ENCODE measurements at places on chromosomes 4 and X.
A peak's percentile ranks its signal among the peaks of the same experiment; 100 is the strongest.

- no peak for DNase-seq
Measured at GRCh38 chr4:99653916-99654315, 3.7 kb downstream of the C4orf54 start.

- peak; percentile 58 for DNase-seq
Measured at GRCh38 chrX:74535408-74536151, 78.8 kb downstream of the RLIM start.

DNA sequence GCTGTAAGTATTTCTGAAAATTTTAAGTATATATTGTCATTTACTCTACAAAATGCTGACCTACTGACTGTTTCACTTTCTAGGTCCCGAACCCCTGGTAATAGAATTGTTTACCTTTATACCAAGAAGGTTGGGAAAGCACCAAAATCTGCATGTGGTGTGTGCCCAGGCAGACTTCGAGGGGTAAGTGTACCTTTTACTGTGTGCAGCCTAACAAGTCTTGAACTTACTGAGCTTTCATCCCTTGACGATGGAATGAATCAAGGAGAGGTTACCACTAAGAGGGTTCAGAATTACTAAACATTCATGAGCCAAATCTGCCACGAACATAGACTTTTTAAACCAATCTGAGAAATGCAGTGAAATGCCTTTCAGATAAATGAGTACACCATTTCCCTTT, 1.6 kb downstream of the RPL34 start:
- DNase-seq, result no peak

DNA sequence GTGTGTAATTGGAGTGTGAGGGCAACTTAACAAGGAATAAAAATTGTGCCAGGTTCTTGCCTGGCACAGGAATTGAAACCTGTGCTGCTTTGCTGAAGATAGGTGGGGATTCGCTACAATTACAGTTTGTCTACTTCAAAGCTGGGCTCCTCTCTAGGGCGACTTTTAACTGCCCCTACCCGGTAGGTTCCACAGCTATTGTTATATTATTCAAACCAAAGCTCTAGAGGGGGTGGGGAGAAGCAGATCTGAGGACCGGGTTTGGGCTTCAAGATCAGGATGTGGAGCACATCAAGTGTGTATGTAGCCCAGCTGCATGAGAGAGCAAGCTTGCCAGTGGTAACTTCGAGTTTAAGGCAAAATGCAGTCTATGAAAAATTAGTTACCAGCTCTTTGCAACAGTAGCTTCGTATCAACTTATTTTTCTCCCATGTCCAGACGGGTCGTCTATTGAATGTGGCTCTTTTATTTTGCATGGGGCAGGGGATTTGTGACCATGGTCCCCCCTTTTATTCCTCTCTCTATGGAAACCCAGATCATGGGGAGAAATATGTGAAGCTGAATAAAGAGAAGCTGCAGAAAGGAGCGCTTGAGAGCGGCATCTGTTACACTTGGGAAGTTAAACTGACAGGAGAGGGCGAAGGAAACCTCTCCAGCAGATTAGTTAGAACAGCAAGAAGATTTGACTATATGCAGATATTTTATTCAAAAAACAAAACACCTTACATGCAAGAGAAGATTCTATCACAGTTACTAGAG, 3.2 kb upstream of the POU3F4 start:
- DNase-seq, result no peak

DNA sequence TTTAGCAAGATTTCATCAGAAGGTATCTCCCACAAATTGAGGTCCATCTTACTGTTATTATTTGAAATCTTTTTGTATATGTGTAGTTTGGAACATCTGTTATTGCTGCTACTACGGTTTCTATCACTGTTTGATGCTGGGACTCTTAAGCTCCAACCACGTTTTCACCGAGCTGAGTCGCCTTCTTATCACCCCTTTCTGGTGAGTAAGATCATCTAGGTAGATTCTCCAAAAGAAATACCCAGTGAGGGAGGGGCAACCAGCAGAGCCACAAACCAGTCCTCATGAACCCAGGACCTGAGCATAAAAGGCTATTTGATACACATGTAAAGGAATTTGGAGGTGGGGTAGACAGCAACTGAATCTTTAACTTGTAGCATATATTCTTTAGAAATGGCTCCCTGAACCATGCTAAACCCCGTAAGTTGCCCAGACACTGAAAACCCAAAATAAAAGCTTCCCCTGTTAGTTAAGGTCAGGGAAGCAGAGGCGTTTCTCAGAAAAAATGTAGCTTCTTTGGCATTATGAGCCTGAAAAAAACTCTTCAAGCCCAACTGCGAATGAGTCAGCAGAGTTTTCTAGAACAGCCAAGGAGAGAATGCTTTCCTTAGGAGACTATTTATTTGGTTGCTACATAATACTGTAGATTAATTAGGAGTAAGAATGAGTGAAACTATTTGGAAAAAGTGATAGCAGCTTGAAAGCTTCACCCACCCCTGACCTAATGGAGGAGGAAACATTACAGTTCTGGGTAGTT, 53.8 kb upstream of the ATXN3L start:
- DNase-seq, result no peak

DNA sequence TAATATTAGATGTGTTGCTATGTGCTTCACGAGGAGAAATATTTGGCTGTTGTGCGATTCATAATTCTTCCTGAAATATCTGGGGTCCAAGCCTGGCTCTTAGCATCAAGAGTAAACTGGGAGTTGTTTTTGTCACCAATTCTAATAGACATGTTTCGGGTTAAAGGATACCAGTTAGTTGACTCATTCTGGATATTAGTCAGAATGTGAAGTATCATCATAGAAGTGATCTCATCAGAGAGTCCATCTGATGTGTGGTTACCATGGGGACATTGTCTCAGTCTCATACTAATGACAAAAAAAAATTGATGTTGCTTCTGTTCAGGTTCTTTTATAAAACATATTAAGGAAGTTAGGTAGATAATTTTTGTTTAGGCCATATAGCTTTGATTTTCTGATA, 57.2 kb upstream of the MTMR1 start:
- DNase-seq, result no peak

DNA sequence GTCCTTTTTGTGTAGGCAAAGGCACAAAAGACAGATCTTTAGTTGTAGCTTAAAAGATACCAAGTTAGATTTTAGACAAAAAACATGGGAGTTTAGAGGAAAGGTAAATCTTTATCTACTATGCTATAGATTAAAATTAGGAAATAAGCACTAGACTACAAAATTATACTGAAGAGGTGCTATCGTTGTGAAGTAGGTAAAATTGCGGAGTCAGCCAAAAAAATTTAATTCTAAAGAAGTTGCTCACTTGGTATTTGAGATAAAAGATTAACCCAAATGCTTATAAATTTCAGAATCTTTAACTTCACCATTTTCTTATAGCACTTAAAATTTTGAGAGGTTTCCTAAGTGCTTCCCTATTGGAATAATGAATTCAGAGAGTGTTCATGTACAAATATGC, 604.1 kb downstream of the GRXCR1 start:
- DNase-seq, result no peak

GRCh38 chr4:98625920-98626319, 32.5 kb downstream of the TSPAN5 start:
- DNase-seq, result no peak

GRCh38 chrX:10749113-10749512, 128.7 kb upstream of the MID1 start:
- no peak for DNase-seq

- DNase-seq, result no peak
Measured at GRCh38 chr4:6180841-6181631, 19.3 kb downstream of the JAKMIP1 start.

DNA sequence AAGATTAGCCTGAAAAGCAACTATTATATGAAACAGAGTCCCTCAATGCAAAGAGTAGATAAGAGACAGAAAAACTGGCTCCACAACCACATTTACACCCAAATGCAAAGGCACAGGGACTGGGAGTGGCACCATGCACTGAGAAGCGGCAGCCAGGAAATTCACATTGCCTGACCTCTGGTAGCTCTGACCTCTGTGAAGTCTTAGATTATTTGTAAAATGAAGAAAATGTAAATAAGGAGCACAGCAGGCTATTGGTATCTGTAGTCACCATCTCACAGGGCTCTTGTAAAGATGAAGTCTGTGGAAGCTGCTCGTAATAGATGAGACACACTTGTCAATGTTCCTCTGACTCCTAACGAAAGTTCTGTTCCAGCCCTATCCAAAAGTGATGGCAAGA, 69.7 kb downstream of the FAT1 start:
- DNase-seq, result no peak

- DNase-seq, result no peak
Measured at GRCh38 chrX:70504772-70505450, 60.3 kb downstream of the DLG3 start.

- DNase-seq, result no peak
Measured at GRCh38 chrX:16487620-16488385, 162.2 kb upstream of the S100G start.

- no peak for DNase-seq
Measured at GRCh38 chr4:116453127-116453526, 632.2 kb downstream of the TRAM1L1 start.

GRCh38 chrX:14064626-14065432, 35.1 kb upstream of the GEMIN8 start:
- no peak for DNase-seq

DNA sequence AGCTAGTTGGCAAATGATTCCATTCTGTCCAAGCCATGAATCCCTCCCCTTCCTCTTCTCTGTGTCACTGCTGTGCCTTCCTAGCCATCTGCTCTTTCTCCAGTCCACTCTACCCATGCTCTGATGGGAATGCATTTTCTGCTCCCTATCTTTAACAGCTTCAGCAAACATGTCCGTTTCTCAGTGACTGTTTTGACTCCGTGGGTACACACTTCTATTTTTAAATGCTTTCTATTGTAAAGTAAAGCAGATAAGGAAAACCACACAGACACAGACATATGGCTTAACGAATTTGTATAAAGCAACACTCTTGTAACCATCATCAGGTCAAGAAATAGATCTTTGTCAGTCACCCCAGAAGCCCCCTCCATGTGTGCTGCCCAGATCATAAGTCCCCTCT, 72.4 kb upstream of the KLHL13 start:
- no peak for DNase-seq

GRCh38 chrX:25017667-25018247, 2.0 kb upstream of the ARX start:
- no peak for DNase-seq

GRCh38 chrX:150887906-150888465, 10.5 kb downstream of the CD99L2 start:
- DNase-seq, result no peak

DNA sequence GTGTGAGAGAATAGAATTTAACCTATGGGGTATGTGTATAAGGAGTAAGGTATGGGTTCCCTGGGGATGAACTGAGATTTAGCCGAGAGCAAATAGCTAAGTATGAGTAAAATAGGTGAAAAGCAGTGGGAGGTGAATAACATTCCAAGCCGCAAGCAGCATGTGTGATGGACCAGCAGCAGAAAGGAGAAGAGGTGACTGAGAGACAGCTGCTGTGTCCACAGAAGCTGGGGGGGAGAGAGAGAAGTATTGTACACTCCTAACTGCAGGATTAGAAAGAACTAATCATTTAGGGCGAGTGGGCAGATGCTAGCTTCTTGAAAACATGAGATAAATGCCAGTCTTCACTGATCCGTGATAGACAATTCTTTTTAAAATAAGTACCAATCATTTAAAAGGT, 296.0 kb downstream of the KLHL4 start:
- no peak for DNase-seq

DNA sequence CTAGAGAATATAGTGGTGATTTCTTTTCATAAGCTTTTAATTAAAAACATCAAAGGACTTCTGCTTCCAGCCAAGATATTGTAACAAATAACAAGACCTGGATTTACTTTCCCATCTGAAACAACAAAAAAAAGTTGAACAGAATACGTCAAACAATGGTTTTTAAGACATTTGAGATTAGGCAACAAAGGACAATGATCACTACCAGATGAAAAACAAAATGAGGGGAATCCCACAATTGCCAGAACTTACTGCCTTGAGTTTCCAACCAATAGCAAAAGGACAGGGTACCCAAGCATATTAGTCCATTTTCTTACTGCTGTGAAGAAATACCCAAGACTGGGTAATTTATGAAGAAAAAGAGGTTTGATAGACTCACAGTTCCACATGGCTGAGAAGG, 341.4 kb upstream of the INTU start:
- no peak for DNase-seq

DNA sequence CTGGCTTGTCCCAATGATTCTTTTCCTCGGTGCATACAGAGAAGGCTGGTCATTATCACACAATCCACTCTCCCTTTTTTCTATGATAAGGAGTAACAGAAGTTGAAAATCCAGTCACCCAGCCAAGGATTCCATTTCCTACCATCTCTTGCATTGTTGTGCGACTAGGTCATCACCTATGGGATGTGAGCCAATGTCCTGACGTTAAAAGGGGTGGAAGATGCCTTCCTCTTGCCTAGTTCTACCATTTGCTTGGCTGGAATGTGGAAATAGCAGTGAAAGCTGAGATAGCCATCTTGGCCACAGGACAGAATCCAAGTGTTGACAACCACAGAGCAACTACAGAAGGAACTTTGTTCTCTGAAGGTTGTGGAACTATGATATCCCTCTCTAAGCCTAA, 132.2 kb upstream of the KIT start:
- DNase-seq, result no peak
